Left renal cortex interstitium (tissue), 4 donors: ENCODE measurements at places on chromosomes 4 and X.

DNA sequence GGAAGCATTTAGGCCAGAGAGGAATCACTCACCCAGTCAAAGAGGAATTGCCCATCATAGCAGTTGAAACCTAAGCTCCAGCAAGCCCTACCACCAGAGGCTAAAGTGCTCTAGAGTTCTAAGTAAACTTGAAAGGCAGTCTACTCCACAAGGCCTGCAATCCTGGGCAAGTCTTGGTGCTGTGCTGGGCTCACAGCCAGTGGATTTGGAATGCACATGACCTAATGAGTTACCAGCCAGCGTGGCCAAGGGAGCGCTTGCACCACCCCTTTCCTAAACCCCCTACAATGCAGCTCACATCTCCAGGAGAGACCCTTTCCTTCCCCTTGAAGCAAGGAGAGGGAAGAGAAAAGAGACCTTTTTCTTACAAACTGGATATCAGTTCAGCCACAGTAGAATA, 445.7 kb downstream of the GASK1B start:
- DNase-seq, result no peak

- DNase-seq, result no peak
These were observed 30.8 kb downstream of the CEP135 start for GRCh38 chr4:55979562-55979961.

- no peak for DNase-seq
These were observed 264.1 kb upstream of the GATB start for GRCh38 chr4:152024881-152025280.

DNA sequence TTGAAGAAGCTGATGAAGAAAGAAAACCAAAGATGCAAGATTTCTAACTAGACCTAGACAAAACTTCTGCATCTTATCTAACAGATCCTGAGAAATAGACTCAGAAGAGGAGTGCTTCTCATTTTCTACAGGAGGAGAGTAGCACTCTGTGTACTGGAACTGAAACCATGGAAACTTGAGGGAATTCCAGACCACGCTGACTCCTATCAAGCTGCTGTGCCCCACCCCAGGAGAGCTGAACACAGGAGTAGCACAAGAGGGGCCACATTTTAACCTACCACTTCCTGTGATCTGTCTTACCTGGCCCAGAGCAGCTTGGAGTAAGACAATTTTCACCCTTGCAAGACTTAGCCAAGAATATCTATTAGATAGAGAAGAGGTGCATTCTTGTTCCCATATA, 248.9 kb downstream of the SCFD2 start:
- DNase-seq, result no peak

DNA sequence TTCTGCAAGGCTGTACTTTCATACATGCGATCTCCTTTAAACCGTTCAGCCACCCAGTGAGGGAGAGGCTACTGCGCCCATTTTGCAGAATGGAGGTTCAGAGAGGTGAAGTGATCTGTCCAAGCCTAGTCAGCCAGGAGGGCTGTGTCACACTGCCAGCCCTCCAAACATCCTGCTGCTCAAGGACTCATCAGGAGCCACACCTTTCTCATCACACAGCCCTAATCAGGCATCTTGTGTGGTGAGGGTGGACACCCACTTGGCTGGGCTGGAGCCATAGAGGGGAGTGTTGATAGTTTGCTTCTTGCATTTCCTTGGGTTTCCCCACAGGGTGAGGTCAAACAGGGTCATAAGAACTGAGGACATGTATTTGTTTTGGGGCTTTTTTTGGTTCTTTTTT, 5.4 kb upstream of the CXCR3 start:
- no peak for DNase-seq

GRCh38 chrX:116009861-116010710, 160.5 kb upstream of the AGTR2 start:
- no peak for DNase-seq

DNA sequence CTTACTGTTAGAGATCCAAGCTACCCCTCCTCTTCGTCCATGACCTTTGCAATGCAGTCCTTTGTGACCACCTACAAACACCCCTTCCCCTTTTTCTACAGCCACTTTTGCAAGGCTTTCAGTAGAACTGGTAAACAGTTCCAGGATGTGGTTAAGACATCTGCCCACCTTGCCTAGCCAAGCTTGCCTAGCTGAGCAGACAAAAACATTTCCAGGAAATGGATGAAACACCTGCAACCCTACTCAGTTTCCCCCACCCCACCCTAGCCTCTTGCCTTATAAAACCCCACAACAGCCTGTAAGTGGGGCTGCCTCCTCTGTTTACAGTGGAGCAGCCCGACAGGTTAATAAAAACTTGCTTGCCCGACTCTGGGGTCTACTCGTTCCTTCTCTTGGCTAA, 133.8 kb downstream of the ZC4H2 start:
- DNase-seq, result no peak

GRCh38 chr4:62619971-62620370, 1419.8 kb downstream of the ADGRL3 start:
- no peak for DNase-seq

DNA sequence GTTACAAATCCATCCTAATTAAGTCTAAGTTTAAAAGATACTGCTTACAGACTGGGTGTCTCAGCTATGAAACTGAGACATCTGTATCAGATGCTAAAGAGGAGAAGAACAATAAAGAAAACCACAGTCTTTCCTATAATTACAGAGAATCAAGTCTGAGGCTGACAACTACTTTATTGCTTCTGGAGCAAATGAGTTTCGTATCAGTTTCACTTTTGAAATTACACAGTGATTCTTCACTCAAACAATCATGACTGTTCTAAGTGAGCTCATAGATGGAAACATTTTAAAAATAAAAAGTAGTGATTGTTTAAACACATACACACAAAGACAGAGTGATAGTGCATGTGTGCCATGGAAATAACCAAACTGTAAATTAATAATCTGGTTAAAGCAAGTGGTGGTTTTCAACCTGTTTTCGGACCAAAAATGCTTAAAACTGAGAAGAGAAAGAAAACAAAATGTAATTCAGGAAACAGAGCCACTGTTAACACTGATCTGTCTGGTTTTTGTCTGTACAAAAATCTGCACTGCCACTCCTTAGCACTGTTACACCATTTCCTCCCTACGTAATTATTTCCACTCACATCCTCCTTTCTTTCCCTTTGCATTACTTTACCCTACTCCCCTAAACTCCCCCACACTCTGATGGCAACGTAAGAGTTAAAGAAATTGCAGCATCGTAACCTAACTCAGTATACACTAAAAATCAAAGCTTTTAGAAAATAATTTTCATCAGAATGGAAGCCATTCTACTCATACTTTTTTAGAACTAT, 12.5 kb downstream of the RFC1 start:
- DNase-seq, result peak; percentile 26

- no peak for DNase-seq
These were observed 228.2 kb downstream of the MGST2 start for GRCh38 chr4:139893801-139894200.

DNA sequence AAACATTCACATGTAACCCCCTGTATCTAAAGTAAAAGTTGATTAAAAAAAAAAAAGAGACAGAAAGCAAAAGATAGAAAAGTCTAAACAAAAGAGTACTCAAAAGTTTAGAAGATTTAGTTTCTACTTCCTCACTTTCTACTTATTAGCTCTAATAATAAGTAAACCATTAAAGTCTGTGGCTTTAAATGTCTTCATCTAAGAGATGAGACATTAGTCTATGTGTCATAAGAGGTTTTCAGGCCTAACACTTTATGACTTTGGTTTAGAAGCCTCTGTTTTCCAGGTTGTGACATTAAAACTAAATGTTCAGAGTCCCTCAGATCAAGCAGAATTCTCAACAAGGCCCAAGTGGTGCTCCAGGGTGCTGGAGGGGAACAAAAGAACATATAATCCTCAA, 42.2 kb upstream of the GUCY1A1 start:
- DNase-seq, result no peak

- DNase-seq, result no peak
These were observed 44.8 kb downstream of the SMARCA1 start for GRCh38 chrX:129478516-129478915.

- no peak for DNase-seq
These were observed 56.9 kb downstream of the KIT start for GRCh38 chr4:54714631-54715030.

DNA sequence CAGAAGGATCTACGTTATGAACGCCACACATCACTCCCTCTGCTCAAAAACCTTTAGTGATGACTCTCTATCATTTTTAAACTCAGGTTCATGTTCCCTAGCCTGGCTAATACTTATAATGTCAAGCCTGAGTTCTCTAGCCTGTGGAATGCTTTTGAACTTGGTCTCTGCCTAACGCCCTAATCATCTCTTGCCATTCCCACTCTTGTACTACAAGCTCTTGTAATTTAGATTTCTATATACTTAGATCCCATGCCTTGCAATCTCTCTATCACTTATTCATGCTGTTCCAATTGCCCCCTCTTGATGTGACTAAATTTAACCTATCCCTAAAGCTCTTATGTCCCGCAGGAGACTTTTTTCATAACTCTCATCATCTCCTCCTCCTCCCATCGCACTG, 40.3 kb downstream of the SLC4A4 start:
- DNase-seq, result no peak

- no peak for DNase-seq
These were observed 608 bp downstream of the RAPGEF2 start for GRCh38 chr4:159103384-159103990.

- DNase-seq, result no peak
These were observed 28.3 kb upstream of the DYNLT3 start for GRCh38 chrX:37875675-37876074.

DNA sequence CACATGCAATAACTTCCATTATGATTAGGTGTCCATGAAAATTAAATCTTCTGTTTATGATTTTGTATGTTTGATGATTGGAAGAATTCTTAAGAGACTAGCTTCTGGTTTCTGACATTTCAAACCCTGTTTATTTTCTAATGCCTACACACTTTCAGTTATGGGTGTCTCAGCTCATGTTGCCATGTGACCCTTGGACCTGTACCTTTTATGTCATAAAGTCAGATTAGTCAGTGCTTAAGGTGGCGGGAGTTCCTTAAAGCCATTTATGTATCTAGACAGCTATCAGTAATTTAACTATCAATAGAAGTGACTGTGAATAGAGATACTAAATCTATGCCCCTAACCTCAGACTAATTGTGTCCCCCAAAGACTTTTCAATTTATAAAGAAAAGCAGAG, 155.6 kb downstream of the GBA3 start:
- no peak for DNase-seq

- no peak for DNase-seq
These were observed 59.8 kb downstream of the ARSJ start for GRCh38 chr4:113919611-113920010.

DNA sequence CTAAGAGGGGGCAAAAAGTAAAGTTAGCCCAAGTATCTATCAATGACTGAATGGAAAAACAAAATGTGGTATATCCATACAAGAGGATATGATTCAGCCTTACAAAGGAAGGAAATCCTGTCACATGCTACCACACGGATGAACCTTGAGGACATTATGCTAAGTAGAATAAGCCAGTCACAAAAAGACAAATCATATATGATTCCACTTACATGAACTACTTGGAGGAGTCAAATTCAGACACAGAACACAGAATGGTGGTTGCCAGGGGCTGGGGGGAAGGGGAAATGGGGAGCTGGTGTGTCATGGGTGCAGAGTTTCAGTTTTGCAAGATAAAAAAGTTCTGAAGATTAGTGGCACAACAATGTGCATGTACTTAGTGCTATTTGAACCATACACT, 101.8 kb downstream of the SH3KBP1 start:
- DNase-seq, result no peak

DNA sequence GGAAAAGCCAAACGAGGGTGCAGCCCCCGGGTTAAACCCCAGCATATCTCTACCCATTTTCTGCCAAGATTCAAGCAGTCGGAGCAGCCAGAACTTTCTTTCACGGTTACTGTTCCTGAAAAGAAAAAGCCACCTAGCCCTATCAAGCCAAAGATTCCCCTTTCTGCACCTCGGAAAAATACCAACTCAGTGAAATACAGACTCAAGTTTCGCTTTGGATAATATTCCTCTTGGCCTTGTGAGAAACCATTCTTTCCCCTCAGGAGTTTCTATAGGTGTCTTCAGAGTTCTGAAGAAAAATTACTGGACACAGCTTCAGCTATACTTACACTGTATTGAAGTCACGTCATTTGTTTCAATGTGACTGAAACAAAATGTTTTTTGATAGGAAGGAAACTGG, 20.0 kb downstream of the FGF5 start:
- no peak for DNase-seq

DNA sequence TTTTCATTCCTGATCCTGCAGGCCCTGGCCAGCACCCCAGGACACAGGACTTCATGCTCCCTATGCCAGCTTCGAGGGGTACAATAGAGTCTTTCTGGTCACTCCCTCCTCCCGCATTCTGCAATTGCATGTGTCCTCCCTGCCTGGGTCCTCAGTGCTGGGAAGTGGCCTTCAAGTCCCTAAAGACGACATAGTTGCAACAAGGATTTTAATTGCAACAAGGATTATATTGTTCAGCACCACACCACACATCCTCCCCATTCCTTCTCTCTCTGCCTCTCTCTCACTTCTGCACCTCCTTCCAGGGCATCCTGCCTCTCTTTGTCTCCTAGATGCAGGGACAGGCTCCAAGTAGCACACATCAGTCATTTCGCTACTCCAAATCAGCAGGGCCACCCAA, 25.5 kb downstream of the SCD5 start:
- no peak for DNase-seq

DNA sequence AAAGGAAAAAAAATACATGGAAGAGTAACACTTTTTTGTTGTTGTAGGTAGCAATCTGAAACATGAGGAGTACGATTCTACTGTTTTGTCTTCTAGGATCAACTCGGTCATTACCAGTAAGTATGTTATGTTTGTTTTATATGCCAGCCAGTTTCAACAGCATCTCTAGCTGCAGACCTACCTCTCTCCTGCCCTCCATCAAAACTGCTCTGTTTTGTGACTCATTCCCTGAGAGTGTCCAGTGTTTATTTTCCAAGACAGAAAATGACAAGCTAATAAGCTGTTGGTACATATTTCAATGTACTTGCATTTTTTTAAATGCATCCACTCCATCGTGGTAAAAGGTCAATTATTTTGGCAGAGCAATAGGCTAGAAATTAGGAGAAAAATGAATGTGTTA, 347 bp downstream of the AMTN start:
- no peak for DNase-seq
